Esophagus squamous epithelium (tissue), 5 donors: ENCODE measurements at places on chromosomes 7 and 10.
A peak's percentile ranks its signal among the peaks of the same experiment; 100 is the strongest.

DNA sequence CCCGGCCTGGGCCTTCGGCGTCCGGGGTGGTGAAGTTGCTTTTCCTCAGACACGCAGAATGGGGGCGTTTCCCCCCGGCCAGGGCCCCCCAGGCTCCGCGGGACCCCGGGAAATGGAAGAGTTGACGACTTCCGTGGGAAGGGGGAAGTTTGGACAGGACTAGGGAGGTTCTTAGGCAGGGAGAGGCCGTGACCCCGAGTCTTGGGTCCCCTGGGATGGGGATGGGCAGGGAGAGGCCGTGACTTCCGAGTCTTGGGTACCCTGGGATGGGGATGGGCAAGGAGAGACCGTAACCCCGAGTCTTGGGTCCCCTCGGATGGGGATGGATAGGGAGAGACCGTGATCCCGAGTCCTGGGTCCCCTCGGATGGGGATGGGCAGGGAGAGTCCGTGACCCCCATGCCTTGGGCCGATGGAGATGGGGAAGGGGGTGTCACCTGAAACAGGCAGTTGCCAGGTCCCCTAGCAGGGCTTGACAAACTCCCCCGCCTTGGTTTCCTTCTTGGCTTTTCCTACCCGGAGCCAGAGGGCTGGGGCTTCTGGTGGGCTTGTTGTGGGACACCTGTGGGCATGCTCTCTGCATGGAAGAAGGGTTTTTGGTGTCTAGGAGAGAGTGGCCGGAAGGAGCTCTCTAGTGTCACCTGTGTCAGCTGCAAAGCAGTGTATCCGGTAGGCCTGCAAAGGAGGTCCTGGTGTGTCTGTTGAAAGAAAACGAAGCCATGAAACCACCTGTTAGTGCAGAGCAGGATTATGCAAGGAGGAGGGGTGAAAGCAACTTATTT is 1.1 kb downstream of the TRRAP start:
- no peak for DNase-seq

DNA sequence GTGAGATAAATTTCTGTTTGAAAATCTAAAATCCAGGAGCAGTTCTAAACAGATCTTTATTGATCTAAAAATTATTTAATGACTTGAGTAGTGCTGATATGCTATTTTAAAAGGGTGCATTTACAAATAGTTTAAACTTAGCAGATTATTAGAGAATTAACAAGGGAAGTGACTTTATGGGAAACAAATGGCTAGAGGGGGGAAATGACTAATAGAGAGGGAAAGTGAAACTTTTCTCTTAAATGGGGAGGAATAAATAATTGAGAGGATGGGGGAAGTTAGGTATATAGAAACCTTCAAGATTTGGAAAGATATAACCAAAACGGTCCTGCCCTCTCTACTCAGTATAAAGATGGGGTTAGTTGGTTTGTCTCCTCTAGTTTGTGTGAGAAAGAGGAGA is 90.1 kb upstream of the ARMC3 start:
- no peak for DNase-seq

GRCh38 chr10:22599636-22600228 is 114.6 kb downstream of the PIP4K2A start:
- no peak for DNase-seq

DNA sequence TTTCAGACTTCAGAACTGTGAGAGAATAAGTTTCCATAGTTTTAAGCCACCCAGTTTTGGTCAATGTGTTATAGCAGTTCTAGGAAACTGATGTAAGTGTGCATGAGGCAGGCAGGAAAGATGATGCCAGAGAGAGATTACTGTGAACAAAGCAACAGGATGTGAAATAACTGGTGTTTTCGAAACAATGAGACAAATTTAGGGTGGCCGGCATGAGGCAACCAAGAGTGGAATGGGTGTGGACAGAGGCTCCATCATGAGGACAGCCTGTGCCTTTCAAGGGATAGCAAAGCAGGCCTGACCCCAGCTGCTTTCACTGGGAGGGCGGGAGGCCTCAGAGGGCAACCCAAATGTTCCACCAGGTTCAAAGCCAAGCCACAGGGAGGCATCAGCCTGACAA is 67.3 kb upstream of the UCN3 start:
- DNase-seq = no peak

GRCh38 chr10:129936266-129936922 is 27.7 kb downstream of the EBF3 start:
- no peak for DNase-seq

DNA sequence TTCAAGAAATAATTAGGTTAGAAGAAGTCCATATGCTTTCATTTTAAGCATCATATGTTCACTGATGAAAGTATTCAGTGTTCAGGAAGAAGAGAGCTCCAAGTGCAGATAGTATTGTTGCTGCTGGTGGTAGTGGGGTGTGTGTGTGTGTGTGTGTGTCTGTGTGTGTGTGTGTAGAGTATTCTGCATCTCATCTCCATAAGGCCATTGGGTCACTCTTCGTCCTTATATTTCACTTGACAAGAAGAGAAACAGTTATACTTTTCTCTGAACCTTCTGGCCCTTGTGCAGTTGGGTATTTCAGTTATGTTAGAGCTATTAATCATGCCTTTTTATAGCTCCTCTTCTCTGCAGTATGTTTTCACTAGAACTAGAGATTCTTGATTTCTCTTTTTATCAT is 26.2 kb downstream of the ADAM22 start:
- no peak for DNase-seq

GRCh38 chr7:26078437-26079336 is 73.3 kb upstream of the NFE2L3 start:
- peak; percentile 51 for DNase-seq

DNA sequence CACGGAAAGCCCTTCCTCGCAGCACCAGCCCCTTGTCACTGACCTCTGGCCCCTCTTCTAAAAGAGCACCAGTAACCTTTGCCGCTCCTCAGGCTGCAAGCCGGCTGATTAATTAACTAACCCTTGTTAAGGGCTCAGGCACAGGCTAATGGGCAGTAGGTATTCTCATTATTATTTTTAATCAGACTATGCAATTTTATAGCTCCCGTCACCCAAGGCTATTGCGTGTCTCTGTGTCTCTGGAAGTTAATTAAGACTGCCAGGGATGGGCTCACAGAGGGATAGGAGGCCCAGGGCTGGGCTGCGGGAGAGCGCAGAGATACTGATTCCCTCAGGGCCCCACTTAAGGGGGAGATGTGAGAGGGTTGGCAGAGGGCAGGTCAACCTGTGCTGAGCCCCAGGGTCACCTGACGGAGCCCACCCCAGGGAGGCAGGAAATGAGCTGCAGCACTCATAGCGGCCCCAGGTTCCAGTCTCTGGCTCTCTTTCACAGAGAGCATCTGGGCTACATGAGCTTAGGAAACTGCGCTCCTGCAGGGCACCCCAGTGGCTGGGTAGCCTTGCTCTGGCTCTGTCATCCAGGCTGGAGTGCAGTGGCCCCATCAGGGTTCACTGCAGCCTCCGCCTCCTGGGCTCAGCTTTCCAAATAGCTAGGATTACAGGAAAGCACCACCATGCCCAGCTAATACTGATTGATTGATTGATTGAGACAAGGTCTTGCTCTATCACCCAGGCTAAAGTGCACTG is 92.2 kb upstream of the LRRC4 start:
- no peak for DNase-seq
